Smooth muscle cell of the pulmonary artery (primary cell): ENCODE measurements at places on chromosomes 6 and 20. TPM values are rescaled to one million over a fixed set of nuclear protein-coding genes. Genes with fewer than 3 reads are reported as not detected.

The SASH1 gene
- 52.4 and 120 TPM in 2 replicates for total RNA-seq

The MMP24 gene
- 0.98 and 2.0 TPM in 2 replicates for total RNA-seq

The CLPSL1 gene
- total RNA-seq, result not detected in 2 replicates

The NQO2 gene
- total RNA-seq, result 10.5 and 33.9 TPM in 2 replicates

The MGME1 gene
- total RNA-seq, result 5.8 and 8.1 TPM in 2 replicates
